GM20000 (cell line): ENCODE measurements at places on chromosomes 5 and 9.

DNA sequence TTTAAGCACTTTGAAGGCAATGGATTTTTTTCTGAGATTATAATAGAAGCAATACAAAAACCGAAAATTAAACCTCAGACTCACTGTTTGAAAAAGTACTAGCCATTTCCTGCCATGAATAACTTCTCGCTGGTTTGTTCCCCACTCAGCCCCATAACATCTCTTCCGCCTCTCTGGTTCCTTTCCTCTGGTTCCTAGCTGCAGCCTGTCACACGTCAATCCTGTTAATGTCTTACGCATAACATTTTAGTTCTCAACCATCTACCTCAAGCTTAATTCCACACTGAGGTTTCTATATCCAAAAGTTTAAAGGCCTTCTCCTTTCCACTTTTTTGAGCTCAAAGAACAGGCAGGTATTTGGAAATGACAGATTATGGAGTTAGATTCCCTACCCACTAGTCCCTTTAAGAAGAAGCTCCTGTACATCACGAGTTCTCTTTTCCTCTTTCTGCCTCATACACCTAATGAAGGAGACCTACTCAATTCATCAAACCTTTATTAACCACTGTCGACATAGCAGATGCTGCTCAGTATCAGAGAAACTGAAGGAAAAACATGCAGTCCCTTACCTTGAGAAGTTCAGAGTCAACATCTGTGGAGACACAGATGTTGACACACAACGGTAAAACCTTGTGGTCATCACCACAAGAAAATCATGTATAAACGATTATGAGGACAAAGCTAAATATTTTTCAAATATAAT lies 243.0 kb upstream of the PTGER4 start:
- peak; percentile 40 for DNase-seq

DNA sequence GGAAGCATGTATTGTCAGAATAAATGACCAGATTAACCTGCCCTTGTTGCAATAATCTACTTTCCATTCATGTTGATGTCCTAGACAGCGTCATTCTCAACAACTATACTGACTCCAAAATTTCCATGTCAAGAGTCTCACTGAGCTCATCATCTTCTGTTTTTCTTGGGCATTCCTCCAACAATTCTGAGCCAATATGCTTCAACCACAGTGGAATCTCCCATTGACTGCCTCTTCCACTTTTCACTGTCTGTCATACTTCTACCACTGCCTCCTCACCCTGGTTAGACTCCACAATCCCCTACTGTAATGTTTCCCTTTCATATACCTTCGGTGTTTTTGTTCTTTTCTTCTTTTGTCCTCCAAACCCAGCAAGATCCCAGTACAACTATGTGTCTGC lies 162.8 kb downstream of the TLE1 start:
- DNase-seq: no peak

GRCh38 chr5:136058039-136058971 lies 29.5 kb downstream of the TGFBI start:
- DNase-seq: no peak

DNA sequence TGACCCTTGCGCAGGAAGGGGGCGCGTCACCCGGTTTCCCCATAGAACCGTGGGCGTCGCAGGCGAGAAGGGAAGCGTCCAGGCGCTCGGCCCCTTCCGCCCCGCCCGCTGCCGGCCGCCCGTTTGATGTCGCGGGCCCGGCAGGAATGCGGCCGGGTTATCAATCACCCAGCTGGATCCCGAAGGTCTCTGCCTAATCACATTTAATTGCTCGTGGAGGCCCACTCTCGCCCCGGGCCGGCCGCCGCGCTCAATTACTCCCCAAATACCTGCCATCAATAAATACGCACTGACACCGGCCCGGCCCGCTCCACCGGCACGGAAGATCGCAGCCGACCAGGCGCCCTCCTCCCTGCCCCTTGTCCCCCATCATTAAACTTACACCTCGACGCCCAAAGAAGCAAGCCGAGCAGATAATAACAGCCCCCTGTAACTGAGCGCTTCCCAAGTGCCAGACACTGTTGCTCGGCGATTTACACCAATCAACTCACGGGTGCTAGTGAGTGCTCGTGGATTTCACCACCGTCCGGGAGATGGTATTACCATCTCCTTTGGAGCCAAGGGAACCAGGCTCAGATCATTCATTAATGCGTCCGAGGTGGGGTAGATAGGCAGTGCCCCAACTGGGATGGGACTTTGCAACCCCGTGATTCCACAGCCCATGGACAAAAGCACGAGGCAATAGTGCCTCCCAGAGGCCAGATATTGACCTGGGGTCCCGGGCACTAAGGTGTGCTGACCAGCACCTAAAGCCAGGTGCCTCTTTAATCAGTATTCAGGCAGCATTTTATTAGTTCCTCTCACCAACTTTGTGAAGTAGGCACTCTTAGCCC lies 11.3 kb downstream of the MSX2 start:
- DNase-seq: no peak

- no peak for DNase-seq
Observed at GRCh38 chr5:168357876-168358275, 66.4 kb downstream of the WWC1 start.

DNA sequence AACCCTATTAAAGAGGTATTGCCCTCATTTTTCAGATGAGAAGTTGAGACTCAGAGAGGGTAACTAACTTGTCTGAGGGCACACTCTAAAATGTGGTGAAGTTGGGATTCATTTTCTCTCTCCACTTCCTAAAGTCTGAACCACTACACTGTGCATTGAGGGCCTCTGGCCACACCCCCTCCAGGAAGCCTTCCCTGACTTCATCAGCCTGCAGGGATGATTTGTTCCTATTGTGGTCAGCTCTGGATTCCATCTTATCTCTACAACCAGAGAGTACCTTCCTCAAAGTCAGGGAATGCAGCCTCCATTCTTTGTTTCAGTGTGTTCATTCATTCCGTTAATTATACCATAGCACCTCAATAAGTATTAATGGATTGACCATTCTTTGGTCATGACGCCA lies 356.0 kb upstream of the PANK3 start:
- DNase-seq: no peak

GRCh38 chr5:72557167-72558045 lies 50.2 kb upstream of the ZNF366 start:
- DNase-seq: no peak

DNA sequence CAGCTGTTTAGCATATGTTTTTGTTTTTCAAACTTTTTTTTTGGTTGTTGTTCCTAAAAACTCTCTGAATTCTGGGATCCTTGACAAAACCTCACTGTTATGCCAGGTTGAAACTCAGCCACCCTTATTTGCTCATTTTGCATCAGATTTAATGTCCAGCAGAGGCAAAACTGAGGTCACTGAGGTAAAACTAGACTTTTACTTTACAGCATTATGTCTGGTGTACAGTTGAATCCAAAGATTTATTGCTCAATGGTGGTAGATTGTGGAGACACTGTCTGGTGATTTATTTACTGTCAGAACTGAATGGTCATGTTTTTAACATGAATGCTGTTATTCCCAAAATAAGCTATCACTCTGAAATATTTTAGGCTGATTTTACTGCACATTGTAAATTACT lies 87.9 kb downstream of the FBXL7 start:
- no peak for DNase-seq
